ENCODE measurements at places on chromosomes 3 and 15.

GRCh38 chr3:154184582-154184981 is 63.4 kb downstream of the ARHGEF26 start:
- no peak for DNase-seq

DNA sequence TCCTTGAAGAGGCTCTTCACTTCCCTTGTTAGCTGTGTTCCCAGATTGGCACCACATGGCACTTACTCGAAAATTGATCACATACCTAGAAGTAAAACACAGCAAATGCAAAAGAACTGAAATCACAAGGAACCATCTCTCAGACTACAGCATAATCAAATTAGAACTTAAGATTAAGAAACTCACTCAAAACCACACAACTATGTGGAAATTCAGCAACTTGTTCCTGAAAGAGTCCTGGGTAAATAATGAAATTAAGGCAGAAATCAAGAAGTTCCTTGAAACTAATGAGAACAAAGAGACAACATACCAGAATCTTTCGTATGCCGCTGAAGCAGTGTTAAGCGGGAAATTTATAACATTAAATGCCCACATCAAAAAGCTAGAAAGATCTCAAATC is 566.3 kb upstream of the TGFBR2 start:
- no peak for DNase-seq

GRCh38 chr3:132325103-132325606 is 7.9 kb downstream of the ACP3 start:
- no peak for DNase-seq

- DNase-seq: no peak
These were observed 154.1 kb downstream of the FBLN2 start for GRCh38 chr3:13703071-13703470.

- DNase-seq: no peak
These were observed 184.4 kb downstream of the VGLL4 start for GRCh38 chr3:11459186-11459824.

All from activated CD8-positive, alpha-beta memory T cell treated with anti-CD3 and anti-CD28 coated beads for 1 hour (primary cell).